ENCODE measurements at places on chromosomes 1 and 21.
A peak's percentile ranks its signal among the peaks of the same experiment; 100 is the strongest.

DNA sequence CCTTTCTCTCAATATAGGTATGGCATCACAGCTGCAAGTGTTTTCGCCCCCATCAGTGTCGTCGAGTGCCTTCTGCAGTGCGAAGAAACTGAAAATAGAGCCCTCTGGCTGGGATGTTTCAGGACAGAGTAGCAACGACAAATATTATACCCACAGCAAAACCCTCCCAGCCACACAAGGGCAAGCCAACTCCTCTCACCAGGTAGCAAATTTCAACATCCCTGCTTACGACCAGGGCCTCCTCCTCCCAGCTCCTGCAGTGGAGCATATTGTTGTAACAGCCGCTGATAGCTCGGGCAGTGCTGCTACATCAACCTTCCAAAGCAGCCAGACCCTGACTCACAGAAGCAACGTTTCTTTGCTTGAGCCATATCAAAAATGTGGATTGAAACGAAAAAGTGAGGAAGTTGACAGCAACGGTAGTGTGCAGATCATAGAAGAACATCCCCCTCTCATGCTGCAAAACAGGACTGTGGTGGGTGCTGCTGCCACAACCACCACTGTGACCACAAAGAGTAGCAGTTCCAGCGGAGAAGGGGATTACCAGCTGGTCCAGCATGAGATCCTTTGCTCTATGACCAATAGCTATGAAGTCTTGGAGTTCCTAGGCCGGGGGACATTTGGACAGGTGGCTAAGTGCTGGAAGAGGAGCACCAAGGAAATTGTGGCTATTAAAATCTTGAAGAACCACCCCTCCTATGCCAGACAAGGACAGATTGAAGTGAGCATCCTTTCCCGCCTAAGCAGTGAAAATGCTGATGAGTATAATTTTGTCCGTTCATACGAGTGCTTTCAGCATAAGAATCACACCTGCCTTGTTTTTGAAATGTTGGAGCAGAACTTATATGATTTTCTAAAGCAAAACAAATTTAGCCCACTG lies 11.5 kb downstream of the HIPK1 start:
- no peak for DNase-seq

DNA sequence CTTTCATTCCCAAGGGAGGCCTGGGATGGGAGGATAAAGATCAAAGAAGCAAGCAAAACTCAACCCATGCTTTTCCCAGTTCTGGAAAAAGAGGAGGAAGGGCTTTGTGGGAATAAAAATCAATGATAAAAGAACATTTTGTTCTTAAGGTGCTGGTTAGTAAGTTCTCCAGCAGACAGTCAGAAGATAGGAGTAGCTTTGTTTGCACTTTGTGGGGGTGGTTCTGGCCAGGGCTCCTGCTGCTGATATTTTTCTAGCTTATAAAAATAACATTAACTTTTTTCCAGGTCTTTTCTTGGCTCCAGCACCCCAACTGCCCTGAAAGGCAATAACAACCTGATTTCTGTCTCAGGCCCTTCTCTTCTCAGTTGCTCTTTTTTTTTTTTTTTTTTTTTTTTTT lies 220.0 kb downstream of the FGGY start:
- no peak for DNase-seq

- no peak for DNase-seq
Measured at GRCh38 chr1:22702296-22703085, 8.1 kb upstream of the EPHB2 start.

DNA sequence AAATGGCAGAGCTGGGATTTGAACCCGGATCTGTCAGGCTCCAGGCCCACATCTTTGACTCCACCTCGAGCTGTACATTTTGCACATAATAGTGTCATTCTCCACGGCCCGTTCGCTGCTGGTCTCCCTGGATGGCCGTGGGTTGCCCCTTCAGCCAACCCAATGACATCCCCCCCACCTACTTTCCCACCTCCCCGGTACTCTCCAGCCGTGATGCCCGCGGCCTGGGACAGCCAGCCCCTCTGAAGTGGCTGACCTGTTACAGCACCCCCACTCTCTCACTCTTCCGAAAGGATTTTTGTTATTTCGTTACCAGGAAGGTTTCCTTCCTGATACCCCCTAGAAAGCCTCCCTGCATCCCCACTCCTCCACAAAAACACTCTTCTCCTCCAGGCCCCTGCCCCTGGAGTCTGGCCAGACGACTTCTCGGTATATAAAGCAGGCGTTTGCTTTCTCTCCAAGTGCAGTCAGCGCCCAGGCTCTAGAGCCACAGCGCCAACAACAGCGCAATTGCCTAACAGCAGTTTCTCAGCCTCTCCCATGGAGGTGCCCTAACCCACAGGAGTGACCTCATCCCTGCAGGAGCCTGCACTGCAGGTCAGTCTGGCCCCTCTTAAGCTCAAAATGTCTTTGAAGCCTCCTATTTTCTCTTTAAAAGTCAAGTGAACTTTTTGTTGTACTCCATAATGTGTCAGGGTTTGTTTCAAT lies 14.5 kb upstream of the GJB5 start:
- DNase-seq: no peak

DNA sequence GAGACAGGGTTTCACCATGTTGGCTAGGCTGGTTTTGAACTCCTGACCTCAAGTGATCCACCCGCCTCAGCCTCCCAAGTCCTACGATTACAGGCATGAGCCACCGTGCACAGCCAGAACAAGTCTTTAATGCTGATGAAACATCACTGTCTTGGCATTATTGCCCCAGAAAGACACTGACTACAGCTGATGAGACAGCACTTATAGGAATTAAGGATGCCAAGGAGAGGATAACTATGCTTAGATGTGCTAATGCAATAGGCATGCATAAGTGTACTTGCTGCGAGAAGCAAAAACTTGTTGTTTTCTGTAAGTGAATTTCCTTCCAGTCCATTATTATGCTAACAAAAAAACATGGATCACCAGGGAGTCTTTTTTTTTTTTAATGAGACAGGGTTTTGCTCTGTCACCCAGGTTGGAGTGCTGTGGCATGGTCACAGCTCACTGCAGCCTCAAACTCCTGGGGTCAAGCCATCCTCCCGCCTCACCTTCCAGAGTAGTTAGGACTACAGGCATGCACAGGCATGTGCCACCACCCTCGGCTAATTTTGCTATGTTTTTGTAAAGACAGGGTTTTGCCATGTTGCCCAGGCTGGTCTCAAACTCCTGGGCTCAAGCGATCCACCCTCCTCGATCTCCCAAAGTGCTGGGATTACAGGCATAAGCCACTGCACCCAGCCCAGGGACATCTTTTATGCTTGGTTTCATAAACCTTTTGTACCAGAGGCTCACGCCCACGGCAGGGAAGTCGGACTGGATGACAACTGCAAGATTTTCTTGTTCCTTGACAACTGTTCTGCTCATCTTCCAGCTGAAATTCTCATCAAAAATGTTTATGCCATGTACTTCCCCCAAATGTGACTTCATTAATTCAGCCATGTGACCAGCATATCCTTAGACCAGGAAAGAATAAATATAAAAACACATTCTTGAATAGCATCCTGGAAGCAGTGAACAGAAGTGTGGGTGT lies 23.1 kb downstream of the RHEX start:
- DNase-seq: no peak

DNA sequence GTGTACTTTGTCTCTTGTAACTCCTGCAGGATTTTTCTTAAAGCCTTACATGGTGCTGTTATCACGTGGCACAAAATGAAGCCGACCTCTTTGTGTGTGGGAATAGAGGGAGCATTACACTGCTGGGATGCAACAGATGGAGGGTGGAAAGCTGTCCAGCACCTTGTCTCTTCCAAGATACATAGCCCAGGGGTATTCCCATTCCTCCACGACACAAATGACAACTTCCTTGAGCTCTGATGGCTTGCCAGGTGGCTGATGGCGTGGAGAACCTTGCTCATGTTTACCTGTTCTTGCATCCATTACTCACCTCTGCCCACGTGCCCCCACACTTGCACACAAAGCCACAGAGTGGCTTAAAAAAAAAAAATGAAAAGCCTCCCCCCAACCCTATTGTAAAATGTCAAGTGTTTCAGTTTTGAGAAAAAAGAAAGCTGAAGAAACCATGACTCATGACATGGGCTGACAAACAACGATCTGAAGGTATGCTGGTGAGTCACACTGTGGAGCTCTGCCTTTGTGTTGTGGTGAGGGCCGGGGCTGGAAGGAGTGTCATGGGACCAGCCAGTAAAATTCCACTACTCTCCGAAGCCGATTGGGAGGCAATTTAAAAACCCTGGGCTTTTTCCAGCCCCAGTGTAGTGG lies 32.0 kb upstream of the ATP5PO start:
- DNase-seq: peak; percentile 85

DNA sequence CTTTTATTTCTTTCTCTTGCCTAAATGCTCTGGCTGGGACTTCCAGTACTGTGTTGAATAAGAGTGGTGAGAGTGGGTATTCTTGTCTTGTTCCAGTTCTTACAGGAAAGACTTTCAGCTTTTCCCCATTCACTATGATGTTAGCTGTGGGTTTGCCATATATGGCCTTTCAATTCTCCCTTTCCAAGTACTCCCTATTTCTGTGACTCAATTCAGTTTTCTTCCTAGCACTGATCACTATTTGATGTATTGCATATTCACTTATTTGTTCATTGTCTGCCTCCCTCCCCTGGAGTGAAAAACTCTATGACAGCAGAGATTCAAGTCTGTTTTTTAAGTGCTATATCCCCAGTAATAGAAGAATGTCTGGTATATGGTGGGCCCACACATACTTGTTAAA lies 618.2 kb upstream of the CAMK1G start:
- no peak for DNase-seq

GRCh38 chr1:61081686-61082310 lies 563 bp upstream of the NFIA start:
- DNase-seq: peak; percentile 28

GRCh38 chr1:152112101-152112884 lies 3.0 kb downstream of the TCHH start:
- no peak for DNase-seq

DNA sequence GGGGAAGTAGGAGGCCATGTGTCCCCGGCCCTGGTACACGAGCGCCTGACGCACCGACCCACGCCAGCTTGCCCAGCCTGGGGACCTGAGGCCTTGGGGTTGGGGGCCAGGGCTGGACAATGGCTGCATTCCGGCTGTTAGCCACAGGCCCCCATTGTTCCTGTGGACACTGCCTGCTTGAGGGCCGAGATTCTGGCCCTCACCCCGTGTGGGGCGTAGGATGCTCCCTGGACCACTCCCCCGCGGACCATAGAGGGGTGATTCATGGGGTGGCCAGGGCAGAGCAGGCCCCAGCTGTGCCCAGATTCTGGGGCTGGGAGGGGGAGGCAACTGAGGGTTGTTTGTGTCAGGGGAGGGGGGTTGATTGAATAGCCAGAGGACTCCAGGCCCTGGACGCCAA lies 11.7 kb downstream of the POU3F1 start:
- no peak for DNase-seq

DNA sequence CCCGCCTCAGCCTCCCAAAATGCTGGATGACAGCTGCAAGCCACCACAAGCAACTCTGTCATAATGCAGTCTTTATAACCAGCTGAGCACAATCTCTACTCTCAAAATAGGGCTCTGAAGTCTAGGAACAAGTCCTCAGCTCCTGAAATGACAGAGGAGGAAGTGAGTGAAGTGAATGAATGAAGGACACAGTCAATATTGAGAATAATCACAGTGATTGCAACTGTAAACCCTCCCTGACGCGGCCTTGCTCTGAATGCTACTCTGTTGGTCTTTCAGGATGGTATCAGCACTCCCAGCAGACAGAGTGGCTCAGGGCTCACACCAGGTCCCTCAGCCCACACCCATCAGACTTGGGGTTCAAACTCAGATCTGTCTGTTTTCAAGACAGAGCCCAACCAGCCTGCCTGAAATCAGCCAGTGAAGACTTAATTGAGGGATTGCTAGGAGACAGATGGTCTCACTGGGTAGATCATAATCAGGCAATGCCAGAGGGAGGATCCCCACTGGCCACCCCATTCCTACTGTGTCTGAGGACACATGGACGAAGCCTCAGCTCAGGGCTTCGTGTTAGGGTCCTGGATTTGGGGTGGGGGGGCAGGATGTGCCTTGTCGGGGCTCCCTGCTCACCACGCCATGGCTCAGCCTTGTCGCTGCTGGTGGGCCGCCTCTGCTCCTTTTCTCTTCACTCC lies 20.9 kb downstream of the RNF187 start:
- DNase-seq: no peak

GRCh38 chr1:170823120-170823519 lies 112.2 kb upstream of the MROH9 start:
- no peak for DNase-seq

DNA sequence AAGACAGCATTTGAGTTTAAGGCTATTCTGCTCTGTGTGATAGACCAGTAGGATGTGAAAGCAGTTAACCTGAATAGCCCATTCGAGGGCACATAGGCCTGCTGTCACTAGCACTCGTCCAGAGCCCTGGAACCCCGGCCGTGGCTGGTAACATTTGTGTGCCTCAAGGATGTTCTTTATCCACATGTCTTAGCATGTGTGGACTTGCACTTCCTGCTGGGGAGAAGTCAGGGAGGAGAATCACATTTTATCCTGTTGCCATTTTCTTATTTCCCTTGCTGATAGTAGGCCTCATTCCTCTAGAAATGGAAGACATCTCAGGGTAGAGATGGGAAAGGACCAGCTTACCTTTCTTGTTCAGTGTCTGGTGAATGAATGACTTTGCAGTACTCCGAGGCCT lies 54.7 kb downstream of the VPS13D start:
- no peak for DNase-seq

DNA sequence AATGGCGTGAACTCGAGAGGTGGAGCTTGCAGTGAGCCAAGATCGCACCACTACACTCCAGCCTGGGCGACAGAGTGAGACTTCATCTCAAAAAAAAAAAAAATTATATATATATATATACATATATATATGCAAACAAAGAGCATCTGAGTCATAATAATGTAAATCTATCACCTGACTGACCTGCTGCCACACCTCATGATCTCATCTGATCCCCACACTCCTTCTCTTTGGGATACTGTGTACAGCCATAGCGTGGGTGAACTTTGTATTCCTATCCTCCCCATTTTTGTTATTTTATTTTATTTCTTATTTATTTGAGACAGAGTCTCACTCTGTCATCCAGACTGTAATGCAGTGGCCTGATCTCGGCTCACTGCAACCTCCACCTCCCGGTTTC lies 2.6 kb upstream of the HDAC1 start:
- no peak for DNase-seq

GRCh38 chr1:200535605-200536004 lies 84.9 kb downstream of the KIF14 start:
- DNase-seq: no peak

- no peak for DNase-seq
Measured at GRCh38 chr21:27818847-27819246, 852.0 kb upstream of the ADAMTS5 start.

GRCh38 chr1:230232371-230232771 lies 165.3 kb downstream of the GALNT2 start:
- DNase-seq: no peak

DNA sequence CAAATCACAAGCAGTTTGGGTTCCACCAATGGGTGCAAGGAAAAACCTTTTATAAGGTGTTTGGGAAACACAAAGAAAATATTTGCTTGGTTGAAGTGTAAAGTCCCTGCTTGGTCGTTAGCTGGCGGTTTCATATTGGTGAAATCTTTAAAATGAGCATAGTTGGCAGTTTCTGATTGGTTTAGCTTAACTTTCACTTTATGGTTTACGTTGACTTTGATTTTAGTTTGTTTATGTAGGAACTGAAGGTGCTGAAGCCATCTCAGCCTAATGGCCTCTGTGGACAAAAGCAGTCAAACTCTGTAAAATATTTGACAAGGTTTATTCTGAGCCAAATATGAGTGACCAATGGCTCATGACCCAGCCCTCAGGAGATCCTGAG lies 76.6 kb upstream of the PPM1J start:
- no peak for DNase-seq
